ENCODE measurements at places on chromosomes 4 and X.

DNA sequence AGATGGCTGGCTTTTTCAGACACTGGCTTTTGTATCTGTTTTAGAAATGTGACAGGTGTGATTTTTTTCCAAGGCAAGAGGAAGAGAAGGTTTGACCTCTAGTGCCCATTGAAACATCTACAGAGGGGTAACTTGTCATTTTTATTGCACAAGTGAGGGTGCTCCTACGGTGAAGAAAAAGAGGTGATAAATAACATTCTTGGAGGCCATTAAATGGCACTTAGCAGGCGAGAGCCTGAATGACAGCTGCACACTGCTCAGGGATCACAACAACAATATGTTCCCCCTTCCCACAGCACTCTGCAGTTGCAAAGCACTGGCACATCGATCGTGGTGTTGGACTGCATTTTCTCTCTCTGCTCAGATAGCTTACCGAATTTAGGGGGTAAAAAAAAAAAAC, 22.9 kb downstream of the FAM184B start:
- DNase-seq, result no peak

DNA sequence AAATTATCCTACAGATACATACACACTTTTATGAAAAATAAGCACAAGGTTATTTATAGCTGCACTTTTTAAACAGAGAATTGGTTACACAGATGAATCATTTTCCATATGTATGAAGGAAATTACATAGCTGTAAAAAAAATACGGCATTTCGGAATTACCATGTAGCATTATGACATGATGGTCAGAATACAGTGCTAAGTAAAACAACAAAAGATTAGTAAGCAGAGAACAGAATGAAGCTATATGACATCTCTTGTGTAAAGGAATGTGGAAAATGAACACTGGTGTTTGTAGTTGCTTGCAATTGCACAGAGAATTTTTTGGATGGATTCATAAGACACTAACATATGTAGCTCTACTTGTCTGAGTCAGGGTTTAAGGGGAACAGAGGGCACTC, 1222.0 kb upstream of the PRKX start:
- DNase-seq, result no peak

DNA sequence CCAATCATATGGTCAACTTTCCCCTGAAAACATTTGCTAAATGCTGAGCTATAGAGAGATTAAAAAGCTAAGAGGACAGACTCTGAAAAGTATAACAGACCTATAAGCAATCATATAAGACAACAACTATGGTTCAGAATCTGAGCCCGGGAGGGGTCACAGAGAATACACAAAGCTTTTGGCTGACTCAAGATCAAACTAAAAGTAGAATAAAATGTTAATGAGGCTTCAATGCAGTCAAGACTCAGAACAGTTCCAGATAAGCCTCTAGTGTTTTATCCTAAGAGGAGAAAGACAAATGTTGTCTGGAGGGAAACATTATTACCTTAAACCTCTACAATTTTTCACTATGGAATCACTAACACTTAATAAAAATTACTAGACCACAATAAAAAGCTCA, 175.4 kb upstream of the VEGFC start:
- no peak for DNase-seq

- DNase-seq, result no peak
Observed at GRCh38 chr4:89829470-89830138, 7.4 kb downstream of the SNCA start.

GRCh38 chr4:100311181-100311580, 120.9 kb upstream of the DDIT4L start:
- no peak for DNase-seq

Measured in SHP77 (cell line).